NCI-H1417 (cell line): ENCODE measurements at places on chromosomes 12 and 14.
A peak's percentile ranks its signal among the peaks of the same experiment; 100 is the strongest.

GRCh38 chr14:104551851-104552737, 27.5 kb upstream of the C14orf180 start:
- DNase-seq = no peak

DNA sequence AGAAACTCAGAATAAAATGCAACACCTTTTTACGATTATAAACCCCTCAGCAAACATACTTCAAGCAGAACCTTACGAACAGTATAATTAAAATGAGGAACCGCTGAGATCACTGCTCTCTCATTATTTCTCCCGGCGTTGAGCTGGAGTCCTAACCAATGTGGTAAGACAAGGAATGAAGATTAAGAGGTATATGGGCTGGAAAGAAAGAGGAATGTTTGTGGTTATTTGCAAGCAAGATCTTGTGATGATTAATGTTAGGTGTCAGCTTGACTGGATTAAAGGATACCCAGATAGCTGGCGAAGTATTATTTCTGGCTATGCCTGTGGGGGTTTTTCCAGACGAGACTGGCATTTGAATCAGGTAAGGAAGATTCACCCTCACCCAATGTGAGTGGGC, 10.3 kb upstream of the ZNF84 start:
- DNase-seq = no peak

DNA sequence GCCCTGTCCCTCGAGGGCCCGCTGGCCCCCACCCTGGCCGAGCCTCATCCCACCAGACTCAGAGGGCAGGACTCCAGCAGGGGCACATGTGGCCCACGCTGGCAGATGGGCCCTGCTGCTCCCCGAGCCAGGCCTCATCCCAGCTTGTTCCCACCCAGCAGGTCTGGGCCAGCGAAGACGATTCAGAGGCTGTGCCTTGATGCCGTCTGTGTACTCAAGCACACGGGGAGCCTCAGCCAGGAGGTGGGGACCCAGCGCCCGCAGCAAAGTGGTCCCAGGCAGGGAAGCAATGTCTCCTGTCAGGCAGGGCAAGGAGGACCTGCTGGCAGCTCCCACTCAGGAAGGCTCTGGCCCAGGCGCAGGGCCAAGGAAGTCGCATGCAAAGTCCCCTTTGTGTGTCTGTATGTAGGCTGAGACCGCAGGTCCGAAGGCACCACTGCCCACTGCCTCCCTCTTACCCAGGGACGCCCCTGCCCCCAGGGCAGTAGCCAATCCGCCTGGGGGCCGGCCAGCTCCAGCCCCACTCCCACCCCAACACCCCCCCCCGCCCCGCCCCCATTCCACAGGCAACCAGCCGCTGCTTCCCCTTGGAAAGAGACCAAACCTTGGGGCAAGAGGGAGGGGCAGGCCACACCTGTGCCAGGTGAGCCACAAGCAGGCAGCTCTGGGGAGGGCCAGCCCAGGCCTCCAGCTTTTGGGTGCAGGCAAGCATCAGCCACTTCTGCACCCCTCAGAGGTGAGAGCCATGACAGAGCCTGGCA, 9.4 kb downstream of the DEGS2 start:
- DNase-seq = no peak

- no peak for DNase-seq
These were observed 488.9 kb downstream of the MDGA2 start for GRCh38 chr14:47186486-47186885.

GRCh38 chr12:113019025-113019424, 37.5 kb upstream of the DTX1 start:
- DNase-seq = no peak

DNA sequence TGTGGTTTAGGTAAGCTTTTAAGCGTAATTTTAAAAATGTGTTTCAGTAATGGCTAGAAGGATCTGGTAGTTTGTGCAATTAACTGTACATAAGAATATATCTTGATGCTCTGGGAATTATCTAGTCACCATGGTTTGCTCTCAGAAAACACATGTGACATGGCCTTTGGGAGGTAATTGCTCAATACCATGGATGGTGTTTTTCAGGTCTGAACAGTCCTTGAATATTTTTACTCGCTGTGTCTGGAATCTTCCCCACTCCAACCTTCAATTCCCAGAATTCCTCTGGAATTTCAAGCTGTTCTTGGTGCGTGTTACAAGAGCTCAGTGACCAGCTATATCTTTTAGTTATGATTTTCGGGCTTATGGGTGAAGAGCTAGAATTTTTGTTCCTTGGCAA, 85.3 kb downstream of the DAAM1 start:
- no peak for DNase-seq

GRCh38 chr12:106710143-106710893, 64.2 kb upstream of the RIC8B start:
- DNase-seq = peak; percentile 74

GRCh38 chr14:65333943-65334687, 78.4 kb upstream of the FUT8 start:
- no peak for DNase-seq

GRCh38 chr12:107503887-107504885, 181.4 kb upstream of the PWP1 start:
- peak; percentile 60 for DNase-seq

GRCh38 chr12:50991291-50991690, 34.9 kb downstream of the SLC11A2 start:
- DNase-seq = no peak

GRCh38 chr12:14902465-14902864, 16.8 kb upstream of the MGP start:
- DNase-seq = no peak

DNA sequence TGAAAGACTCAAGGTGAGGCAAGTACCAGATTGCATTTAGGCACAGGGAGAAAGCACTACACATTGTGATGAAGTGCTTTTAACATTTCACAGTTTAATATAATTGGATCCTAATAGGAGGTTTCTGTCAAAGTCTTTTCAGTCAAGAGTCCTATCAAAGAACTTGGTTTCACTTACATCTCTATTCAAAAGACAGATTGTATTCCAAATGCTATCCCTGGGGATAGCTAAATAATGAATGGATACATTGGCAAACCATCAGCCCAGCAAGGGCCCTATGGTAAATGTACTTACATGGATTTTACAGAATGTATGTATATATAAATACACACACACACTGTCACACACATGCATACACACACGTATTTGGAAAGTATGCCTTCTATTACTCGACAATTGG, 655.5 kb upstream of the FLRT2 start:
- peak; percentile 91 for DNase-seq

DNA sequence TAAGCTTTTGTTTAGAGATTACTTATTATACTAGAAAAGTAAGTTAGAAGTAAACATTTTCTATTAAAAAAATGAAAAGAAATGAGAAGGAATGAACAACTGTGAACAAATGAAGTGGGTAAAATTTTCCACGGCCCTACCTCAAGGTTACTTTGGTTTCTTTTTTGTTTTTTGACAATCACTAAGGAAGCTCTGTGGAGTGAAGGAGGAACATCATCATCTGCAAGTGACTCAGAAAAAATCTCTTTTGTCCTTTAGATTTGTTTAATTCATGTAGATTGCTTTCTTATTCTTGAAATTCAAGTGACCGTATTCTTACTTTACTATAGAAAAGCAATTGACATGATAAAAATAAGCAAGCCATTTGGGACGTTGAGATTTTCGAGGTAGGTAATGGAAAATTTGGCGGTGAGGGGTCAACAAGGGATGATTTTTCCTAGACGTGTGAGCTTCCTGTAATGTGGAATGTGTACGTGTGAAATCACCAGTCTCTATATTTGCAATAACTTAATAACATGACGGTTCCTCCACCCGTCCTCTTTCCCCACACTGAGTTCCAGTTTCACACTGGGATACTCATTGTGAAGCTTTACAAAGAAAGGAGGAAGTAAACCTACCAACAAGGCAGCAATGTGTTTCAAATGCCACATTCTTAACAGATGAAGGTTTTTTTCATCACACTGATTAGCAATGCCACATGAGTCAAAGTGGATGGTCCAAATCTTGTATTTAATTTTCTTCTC, 62.3 kb upstream of the EGLN3 start:
- no peak for DNase-seq

DNA sequence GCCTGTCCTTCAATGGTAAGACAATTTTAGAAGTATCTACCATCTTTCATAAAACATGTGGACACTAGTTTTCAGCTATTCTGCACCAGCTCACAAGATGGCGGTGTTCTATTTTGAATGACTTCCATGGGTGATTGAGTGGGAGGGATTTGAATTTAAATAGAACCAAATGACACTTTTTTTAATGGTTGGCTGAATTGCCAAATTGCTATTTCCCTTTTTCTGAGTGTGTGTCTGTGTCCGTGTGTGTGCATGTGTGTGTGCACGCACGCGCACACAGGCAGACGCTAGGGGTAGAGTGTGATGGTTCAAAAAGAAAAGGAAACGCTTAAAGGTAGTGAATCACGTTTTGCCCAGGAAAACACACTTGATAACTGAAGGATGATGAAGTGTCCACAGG, 362.6 kb downstream of the DAD1 start:
- no peak for DNase-seq

DNA sequence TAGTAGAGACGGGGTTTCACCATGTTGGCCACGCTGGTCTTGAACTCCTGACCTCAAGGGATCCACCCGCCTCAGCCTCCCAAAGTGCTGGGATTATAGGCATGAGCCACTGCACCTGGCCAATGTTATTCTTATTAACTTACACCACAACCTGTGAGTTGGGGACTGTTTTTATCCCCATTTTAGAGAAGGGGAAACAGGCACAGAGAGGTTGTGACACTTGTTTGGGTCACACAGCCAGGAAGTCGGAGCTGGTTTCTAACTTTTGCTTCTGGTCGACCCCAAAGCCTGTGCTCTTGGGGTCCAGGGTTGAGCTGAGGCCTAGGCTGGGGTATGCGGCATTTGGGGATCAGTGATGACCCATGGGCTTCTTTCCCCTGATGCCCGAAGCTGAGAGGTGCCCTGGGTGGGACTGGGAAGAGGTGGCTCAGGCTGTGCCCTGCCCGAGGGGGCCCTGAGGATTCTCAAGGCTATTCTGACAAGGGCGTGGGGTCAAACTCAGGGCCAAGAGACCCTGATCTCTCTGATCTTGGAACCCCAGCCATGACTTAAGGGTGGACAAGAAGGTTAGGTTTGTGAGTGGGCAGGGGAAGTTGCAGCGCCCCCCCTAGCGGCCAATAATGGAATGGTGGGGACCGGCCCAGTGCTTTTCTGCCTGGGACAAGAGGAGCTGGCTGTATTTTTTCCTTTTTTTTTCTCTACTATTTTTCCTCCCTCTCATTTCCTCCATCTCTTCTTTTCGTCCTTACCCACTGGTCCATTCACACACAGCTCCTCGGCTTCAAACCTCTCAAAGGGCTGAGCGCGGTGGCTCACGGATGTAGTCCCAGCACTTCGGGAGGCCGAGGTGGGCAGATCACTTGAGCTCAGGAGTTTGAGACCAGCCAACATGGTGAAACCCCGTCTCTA, 3.0 kb downstream of the SDSL start:
- DNase-seq = peak; percentile 52

GRCh38 chr14:30005114-30005808, 77.6 kb upstream of the PRKD1 start:
- DNase-seq = peak; percentile 47

- DNase-seq = no peak
These were observed 5.4 kb downstream of the FOS start for GRCh38 chr14:75283833-75284563.

DNA sequence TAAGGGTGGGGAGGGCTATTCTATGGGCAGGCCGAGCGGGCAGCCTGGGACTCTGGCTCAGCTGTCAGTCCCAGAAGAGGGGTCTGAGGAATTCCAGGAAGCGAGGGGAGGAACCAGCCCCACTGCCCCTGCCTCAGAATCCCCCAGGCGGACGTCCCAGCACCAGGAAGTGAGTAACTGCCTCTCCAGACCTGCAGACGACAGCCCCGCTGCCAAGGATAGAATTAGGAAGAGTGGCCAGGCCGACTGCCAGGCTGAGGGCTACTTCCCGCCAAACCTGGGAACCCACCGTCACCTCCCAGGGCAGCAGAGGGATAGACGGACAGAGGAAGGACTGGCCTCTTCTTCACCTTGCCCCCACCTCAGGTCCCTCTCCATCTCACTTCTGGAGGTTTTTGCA, 6.7 kb upstream of the BDKRB2 start:
- DNase-seq = no peak

GRCh38 chr12:48817873-48818830, at the start of gene CACNB3:
CACNB3 (plus strand) TSS chr12:48818496; CDS start chr12:48818930, 434 bp downstream.
- peak; percentile 94 for DNase-seq

DNA sequence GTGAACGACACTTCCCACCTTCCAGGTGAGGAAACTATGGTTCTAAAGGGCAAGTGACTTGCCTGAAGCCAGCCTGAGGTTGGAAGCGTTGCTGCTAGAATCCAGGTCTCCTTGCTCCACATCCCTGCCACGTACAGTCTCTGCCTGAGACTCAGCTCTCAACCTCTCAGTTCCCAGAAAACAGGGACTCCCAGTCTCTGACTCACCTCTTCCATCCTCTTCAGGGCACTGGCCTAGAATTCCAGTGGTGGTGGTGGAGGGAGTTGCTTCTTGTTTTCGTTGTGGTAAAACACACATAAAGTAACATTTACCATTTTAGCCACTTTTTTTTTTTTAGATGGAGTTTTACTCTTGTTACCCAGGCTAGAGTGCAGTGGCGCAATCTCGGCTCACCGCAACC, 7.3 kb downstream of the GPR68 start:
- DNase-seq = no peak

DNA sequence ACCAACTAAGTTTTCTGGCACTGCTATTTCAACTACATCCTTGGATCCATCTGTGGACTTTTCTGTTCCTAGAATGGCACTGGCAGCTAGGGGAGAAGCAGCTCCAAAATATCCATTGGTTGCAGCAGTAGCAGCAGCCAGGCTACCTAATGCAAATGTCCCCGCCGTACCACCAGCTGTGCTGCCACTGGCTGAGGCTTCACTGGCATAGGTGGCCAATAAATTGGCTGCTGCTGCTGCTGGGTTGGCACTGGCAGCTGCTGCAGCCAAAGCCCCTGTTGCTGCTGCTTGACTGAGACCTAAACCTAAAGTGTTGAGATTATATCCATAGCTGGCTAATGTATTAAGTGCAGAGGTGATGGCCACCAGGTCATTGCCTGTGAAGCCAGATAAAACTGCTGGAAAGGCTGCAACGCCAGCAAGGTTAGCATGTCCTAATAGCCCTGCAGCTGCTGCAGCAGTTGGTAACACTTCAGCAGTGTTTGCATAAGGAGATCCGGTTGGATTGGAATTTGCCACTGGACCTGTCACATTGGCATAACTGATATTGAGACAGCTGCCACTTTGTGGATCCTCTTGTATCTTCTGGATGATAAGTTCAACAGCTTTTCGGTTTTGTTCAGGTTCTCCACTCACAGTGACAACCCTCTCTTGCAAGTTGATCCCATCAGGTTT, 149.5 kb downstream of the NOVA1 start:
- peak; percentile 82 for DNase-seq
